Activated naive CD4-positive, alpha-beta T cell treated with anti-CD3 and anti-CD28 coated beads for 36 hours (primary cell): ENCODE measurements at places on chromosomes 12 and 14. TPM values are rescaled to one million over a fixed set of nuclear protein-coding genes. Genes with fewer than 3 reads are reported as not detected.

Gene PROX2
- 0.41 TPM for total RNA-seq

Gene ACOT6
- not detected for total RNA-seq

Gene AVPR1A
- not detected for total RNA-seq

Gene ASPG
- total RNA-seq = not detected

Gene CD69
- 150 TPM for total RNA-seq

Gene ADAM21
- total RNA-seq = 0.21 TPM

Gene LIN7A
- total RNA-seq = not detected
